CD4-positive, alpha-beta T cell (primary cell): ENCODE measurements at places on chromosomes 12 and 14.
A peak's percentile ranks its signal among the peaks of the same experiment; 100 is the strongest.

DNA sequence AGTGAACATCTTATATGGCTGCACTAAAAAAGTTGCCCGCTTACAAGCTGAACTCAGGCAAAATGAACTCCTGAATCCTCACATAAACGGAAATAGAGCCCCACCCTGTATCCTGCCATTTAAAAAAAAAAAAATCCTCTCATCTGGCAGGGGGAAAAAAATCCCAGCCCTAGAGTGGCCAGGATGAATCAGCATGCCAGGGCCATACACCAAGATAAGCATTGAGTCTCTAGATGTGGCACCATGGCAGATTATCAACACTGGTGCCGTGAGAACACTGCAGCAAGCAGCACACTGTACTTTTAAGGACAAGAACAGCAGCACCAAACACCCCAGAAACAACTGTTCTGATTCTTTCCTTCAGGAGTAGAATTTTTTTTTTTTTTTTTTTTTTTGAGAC, 65.5 kb downstream of the RASSF3 start:
- DNase-seq: no peak

DNA sequence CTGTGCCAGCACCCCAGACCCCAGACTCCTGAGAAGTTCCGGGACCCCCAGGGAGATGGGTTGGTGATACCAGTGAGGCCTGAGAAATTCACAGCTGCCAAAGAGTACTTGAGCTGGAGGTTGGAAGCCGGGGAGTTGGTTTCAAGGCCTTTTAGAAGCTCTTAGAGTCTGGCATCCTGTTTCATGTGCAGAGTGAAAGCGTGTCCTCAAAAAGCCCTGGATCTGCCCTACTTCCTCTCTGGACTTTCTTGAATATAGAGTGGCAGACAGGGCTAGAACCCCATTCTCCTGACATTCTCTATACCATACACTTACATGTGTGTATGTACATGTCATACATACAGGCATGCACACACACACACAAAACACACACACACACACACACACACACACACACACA, 31.3 kb upstream of the PPM1A start:
- no peak for DNase-seq

DNA sequence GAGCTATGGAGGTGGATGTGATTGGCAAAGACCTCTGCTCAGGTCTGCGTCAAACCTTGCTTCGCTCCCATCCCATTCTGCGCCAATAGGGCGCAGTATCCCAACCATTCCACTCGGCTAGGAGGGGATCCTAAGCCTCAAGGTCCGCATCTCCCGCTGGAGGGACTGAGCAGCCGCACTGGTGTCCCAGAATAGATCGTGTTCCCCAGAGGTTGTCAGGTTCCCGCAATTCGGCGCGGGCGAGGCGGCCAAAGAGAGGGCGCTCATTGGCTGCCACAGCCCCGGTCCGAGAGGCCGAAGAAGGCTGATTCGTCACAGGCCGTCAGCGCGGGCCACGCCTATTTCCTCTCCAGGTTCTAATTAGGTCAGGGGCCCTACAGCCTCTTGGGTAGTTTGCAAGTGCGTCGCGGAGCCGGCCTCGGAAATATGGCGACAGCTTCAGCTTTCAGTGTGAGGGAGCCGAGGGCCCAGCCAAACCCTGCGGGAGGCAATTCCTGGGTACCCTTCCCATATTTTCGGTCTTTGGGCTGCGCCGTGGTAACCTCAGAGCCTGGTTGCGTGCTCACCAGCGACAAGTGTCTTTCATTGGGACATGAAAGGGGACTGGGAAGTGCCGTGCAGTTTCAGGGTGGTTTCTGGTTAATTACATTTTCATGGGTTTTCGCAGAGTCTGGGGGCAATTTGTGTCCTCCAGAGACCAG, 5.0 kb downstream of the OR10AD1 start:
- DNase-seq: peak; percentile 84

DNA sequence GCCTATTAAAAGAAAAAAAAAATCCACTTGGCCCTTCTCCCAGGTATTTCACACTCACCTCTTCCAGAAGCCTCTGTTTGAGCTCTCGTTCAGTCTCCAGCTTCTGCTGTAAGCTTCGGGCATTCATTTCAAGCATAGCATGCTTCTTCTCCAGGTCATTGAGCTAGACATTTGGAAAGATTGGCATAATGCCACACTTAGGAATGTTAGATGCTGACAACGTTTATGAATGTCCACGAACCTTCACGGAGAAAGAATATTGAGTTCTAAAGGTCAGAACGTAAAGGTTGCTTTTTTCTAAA, 60.5 kb downstream of the PRKAB1 start:
- no peak for DNase-seq

DNA sequence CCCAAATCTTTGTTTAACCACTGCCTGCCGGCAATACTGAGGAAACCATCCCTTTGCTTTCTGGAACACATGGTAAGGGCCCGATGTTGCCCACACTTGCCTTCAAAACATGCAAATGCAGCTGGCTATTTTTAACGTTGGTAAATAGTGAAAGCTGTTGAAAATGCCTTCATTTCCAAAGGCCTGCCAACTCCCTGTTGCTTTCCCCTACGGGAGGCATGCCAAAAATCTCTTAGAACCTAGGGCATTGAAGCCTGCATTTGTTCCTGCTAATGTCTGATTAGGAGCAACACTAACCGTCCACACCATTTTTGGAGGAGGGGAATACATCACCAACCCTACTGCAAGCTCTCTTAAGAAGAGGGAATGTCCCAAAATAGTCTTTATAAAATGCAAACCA, 152.6 kb upstream of the NOS1 start:
- no peak for DNase-seq

DNA sequence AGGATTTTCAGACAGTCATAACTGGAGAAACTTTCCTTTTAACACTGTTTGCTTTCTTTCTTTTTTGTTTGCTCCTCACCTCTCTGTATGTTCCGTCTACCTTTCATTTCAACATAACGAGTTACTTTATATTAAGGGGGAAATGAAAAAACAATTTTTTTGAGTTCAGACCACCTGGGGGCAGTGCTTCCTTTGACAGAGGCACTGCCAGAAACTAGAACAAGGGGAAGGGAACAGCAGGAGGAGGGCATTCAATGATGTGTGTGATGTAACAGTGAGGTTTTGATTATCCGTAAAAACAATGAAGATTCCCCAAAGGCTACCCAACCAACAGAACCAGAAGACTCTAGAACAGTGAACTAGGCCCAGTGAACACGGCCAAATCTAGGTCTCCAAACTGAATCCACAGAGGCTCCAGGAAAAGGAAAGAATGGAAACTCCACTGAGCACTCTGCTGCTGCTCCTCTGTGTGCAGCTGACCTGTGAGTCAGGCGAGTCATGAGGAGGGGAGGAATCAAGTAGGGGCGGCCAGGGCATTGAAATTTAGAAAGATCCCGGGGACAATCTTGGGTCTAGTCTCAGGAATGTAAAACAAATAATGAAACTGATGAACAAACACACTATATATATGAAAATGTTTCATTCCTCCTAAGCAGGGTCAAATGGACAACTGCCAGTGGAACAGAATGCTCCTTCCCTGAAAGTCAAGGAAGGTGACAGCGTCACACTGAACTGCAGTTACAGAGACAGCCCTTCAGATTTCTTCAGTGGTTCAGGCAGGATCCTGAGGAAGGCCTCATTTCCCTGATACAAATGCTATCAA, 323.5 kb downstream of the DAD1 start:
- peak; percentile 22 for DNase-seq

DNA sequence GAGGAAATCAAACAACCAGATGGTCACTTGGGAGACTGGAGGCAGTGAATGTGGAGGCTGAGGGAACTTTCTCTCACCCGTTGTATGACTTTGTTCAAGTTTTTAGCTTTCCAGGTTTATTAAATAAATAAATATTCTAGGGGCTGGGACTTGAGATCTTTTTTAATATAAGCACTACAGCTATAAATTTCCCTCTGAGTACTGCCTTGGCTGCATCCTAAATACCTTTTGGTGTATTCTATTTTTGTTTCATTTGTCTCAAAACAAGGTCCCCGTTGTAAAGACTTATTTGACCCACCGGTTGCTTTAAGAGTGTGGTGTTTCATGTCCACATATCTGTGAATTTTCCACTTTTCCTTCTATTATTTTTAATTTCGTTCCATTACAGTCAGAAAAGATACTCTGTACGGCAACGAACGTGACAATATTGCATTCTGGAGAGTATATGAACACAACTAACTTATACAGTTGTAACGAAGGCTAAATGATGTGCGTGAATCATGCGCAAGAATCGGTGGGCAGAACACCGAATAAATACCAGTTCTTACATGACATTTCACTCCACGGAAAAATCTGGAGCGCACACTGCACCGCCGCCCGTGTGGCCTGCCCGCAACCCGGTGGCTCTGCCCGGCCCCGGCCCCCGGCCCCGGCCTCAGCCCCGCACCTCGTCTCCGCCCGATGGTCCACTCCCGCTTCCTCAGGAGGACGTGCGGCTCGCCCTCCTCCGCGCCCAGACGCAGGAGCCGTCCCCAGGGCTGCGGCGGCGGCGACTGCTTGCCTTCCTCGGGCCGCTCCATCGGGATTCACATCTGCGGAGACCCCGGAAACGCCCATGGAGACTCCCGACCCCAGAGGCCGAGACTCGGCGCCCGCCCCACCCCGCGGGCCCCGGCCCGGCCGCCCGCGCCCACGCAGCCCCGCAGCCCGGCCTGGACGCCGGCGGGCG, 602 bp downstream of the CHFR start:
- DNase-seq: no peak

GRCh38 chr14:36229262-36229661, 52.7 kb upstream of the PTCSC3 start:
- no peak for DNase-seq

DNA sequence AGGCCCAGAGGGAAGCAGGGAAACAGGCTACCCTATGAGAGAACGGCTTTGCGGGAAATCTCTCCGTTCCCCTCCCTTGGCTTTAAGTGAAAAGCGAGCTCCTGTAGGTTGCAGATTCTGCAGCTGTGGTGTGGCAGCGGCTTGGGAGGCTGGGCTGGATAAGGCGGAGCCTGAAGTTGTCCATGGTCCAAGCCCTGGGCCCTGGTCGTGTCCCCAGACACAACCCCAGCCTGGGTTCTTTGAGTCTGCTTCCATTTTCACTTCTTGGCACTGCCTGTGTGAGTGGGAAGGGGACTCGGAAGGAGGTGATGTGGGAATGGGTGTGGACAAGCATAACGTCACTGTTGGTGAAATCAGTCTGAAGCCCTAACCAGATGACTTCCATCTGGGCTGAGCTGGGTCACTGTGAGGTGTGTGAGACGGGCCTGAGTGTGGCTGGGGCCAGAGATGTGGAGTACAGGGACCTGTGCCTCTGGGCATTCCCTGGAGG, 43.0 kb upstream of the CTDSP2 start:
- no peak for DNase-seq

GRCh38 chr14:35159742-35160409, 37.5 kb downstream of the PRORP start:
- no peak for DNase-seq

DNA sequence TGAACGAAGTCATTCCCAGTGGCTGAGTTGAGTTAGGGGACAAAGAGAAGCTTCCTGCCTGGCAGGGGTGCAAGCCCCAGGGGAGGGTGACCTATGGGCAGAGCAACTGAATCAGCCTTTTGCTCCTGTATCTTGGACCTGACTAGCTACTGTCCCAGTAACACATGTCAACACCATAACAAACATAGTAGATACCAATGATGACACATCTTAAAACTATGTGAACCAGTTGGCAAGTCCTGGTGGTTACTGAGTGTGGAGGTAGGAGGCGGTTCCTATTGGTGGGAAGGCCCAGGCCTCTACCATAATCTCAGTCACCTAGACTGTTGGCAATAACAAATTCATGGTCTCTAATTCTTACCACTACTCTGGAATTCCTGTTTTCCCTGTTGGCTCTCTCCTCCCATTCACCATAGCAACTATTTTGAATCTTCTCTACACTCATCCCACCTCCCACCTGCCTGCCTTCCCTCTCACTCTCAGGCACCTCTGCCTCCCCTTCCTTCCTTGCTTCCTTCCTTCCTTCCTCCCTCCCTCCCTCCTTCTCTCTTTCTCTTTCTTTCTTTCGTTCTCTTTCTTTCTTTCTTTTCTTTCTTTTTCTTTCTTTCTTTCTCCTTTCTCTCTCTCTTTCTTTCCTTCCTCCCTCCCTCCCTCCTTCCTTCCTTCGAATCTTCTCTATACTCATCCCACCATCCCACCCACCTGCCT, 8.1 kb upstream of the P2RX7 start:
- DNase-seq: no peak

- DNase-seq: no peak
These were observed 77.7 kb downstream of the LGR5 start for GRCh38 chr12:71517145-71517846.

- DNase-seq: no peak
These were observed 16.9 kb downstream of the FAM222A start for GRCh38 chr12:109730306-109731145.

- no peak for DNase-seq
These were observed 56.7 kb downstream of the BEGAIN start for GRCh38 chr14:100530270-100531072.

GRCh38 chr12:68806488-68807237, 1.3 kb upstream of the MDM2 start:
- no peak for DNase-seq

GRCh38 chr14:86604561-86604960, 1074.6 kb downstream of the FLRT2 start:
- no peak for DNase-seq

DNA sequence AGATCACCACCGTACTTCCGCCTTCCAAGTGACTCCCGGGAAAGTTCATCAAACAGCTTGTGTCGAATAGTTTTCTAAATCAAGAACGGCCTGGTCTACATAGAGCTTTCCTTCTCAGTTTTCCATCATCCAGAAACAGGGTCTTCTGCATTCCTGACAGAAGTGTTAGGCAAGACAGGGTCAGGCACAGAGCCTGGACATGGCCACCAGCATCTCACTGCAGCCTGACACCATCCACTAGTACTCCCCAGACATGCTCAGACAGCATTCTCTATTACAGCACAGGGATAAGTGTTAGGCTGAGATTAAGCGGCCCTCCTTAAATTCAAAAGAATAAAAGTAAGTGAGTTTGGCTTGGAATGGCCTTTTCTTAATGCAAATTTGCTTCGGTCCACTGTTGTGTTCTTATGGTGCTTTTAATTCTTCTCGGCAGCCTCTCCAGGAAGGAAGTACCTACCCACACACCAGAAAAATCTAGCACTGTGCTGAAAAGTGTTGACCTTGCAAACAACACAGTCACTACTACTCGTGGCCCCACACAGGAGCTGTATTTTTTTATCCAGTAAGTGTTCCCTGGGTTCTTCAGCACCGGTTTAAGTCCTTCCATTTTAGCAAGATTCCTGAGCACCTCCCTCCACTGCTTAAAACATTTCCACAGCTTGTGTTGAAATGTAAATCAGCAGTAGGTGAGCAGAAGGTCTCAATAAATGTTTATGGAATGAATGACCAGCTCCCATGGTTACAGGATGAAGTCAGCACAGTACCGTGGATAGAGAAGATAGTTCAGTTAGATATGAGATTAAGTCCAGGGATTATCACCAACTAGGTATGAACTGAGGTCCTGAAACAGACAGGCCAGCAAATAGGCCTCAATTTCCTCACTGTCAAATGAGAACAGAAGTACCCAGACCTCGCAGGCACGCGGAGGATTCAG, 44.1 kb downstream of the SETD3 start:
- DNase-seq: no peak

DNA sequence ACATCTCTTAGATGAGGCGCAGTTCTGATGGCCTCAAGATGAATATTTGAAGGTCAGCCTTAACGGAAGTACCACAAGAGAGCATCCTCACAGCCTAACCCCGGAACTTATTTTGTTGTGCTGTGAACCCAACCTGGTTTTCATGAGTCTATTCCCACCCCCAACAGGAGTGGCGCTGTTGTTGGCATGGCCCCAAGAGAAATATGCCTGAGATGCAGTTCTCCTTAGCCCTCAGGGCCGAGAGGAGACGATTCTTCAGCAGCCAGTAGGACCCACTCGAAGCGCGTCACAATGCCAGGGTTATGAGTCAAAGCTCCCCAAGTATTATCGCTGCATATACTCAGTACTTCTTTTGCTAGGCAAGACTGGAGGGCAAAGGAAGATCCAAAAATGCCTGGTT, 24.5 kb upstream of the BCL11B start:
- no peak for DNase-seq
